Hippocampal formation (tissue), 2 donors: ENCODE measurements at places on chromosomes 2 and 18.

GRCh38 chr2:120720231-120720630 lies 15.4 kb upstream of the GLI2 start:
- DNase-seq, result no peak

GRCh38 chr2:132547090-132547687 lies 122.8 kb downstream of the LYPD1 start:
- DNase-seq, result peak; percentile 64

DNA sequence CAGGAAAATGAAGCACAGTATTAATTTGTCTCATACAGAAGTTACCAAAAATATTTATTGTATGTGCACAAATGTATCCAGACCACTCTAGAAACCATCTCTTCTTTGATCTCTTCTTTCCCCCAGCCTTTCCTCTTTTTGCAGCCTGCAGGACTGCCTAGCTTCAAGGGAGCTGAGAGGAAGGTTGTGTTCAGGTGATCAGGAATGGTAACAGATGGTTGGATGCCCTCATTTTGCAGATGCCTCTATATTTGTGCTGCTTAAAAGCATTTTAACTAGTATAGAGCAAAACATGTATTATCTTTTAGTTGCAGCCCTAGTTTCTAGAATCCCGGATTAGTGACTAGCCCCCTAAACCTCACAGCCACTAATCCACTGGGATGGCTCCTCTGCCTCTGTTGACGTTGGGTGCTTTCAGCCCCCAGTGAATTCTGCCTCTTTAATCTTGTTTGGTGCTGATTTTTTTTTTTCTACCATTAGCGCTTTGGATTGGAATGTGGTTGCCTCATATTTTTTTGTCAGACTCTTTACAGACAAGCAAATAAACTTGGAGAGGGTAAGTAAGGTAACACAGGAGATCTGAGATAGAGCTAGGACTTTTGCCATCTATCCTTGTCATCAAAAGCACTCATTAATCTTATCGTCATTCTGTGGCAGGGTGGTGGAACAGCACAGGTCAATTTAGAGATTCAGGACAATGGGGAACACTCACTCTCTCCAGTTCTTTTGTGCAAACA lies 103.8 kb upstream of the NDUFV2 start:
- DNase-seq, result no peak

DNA sequence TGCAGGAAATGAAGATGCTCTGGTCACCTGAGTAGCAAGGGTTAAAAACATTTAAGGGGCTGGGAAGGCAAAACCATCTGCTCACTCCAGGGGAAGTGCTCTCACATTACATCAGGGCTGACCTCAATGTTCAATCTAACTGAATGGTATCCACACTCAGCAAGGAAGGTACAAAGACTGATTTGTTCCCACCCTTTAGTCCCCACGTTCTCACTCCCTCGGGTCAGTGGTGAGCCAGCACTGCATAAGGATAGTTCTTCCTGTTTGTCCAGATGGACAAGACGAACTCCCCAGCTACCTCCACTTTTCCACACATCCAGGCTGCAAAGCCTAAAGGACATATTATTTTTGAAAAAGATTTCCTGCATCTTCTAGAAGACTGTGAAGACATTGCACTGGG lies 126.6 kb upstream of the SLC14A2 start:
- DNase-seq, result no peak

DNA sequence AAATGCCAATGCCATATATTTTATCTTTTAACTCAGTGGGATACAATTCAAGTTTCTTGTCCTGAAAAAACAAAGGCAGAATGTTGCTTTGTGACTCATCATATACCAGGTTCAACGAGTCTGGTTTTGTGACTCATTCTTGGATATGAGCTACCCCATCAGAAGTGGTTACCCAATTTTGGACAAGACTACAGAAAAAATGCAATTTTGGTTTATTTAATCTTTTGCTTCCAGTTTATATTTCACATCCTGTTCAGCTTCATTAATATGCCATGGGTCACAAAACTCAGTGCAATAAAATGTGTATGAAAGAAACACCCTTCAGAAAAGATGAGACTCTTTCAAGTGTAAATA lies 25.0 kb downstream of the FN1 start:
- DNase-seq, result no peak

DNA sequence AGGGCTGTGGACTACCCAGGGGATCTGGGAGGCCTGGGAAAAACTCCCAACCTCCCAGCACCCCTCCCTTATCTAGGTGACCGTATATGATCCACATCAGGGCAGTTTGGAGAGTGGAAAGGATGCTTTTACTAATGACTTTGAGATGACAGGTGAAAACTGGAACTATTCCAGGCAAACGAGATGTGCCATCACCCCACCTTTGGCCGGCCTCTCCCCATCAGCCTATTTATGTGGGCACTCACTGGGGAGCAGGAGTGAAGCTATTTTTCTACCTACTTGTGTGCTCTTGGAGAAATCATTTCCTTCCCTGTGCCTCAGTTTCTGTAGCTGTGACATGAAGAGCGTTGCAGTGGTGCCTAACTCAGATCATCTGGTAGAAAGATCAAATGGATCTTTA lies 107.2 kb downstream of the SMAD7 start:
- DNase-seq, result no peak

GRCh38 chr2:181889776-181890175 lies 1.8 kb upstream of the ITPRID2 start:
- no peak for DNase-seq

DNA sequence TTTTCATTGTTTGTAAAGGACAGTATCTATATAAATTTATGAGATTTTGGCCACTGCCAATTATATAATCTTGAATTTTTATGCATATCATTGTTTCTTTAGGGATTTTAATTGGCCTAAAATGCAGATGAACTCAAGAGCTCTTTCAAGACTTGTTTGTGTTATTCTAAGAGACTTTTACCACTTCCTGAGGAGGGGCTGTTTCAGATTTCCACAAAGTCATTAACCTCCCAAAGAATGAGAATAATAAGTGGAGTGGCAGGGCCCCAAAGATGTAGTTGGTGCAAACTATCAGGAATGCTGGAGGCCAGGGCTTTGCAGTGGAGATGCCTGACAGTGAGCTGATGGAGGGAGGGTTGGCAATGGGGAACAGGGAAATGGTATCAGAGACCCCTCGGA lies 15.5 kb upstream of the ACVR1 start:
- no peak for DNase-seq

- DNase-seq, result no peak
Observed at GRCh38 chr18:8397034-8397433, 212.2 kb upstream of the RAB12 start.

GRCh38 chr2:126911111-126911796 lies 12.6 kb downstream of the TEX51 start:
- DNase-seq, result no peak

GRCh38 chr2:164826293-164827243 lies 15.1 kb downstream of the COBLL1 start:
- no peak for DNase-seq

- no peak for DNase-seq
Observed at GRCh38 chr2:54638774-54639187, 84.7 kb upstream of the EML6 start.

- DNase-seq, result no peak
Observed at GRCh38 chr2:64067326-64067725, 48.1 kb upstream of the VPS54 start.

- DNase-seq, result no peak
Observed at GRCh38 chr2:26302846-26303245, 43.1 kb upstream of the SELENOI start.

GRCh38 chr2:237471438-237472186 lies 15.4 kb upstream of the MLPH start:
- no peak for DNase-seq

- DNase-seq, result no peak
Observed at GRCh38 chr2:225998116-225998515, 598.6 kb downstream of the NYAP2 start.

GRCh38 chr2:188773075-188773474 lies 201.1 kb upstream of the COL3A1 start:
- no peak for DNase-seq

GRCh38 chr2:53435610-53436009 lies 332.0 kb upstream of the CHAC2 start:
- DNase-seq, result no peak

DNA sequence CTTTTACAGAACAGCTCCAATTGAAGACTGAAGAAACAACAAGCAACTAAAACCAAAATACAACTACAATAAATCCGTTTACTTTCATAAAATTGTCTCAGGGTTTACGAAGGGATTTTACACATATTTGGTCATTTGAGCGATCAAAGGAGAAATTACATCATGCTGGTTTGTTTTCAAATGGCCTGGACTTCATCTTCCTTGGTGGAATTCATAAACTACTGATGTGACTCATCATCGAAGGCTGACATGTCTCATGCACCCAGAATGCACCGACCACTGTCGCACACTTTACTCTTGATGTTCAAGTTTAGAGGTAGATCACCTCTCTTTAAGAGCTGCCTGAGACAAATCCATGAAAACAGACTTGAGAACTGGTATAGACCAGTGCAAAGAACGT lies 25.6 kb upstream of the PMAIP1 start:
- DNase-seq, result no peak

DNA sequence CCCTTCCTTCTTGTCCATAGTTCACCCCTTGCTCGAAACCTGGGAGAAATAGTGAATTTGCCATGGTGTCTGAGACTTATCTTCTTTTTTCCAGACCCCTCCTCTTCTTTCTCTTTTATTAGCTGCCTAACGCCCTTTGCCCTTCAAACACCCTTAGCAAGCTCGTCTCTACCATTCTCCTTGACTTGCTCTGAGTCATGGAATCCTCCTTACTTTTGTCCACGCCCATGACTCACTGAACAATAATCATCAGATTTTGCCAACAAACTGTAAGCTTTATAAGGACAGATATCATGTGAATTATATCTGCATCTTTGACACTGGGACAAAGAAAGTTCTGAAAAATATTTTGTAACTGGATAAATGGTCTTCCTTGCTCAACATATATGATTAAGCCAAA lies 67.1 kb upstream of the CNTNAP5 start:
- no peak for DNase-seq

DNA sequence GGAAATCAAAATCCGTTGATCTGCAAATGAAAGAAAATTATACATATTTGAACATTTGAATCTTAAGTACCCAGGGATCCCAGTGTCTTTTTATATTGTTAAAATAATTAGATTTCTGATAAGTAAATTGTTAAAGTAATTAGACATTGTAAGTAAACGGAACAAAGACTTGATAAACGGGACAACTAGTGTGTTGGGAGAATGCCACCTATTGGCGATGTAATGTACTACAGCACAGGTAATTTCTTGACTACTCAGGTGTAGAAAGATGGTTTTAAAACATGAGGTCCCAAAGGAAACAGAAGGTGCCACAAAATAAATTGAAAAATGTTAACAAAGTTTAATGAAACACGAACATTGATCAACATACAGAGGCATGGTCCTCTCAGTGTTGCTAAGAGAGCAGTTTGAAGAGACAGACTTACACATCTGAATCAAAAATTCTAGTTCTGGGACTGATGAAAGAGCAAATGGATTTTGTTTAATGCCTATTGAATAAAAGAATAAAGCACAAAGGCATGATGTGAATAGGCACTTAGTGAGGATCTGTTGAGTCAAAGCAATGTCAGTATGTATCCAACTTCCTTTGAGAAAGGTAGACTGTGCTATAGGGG lies 103.4 kb upstream of the RASGRP3 start:
- DNase-seq, result no peak

DNA sequence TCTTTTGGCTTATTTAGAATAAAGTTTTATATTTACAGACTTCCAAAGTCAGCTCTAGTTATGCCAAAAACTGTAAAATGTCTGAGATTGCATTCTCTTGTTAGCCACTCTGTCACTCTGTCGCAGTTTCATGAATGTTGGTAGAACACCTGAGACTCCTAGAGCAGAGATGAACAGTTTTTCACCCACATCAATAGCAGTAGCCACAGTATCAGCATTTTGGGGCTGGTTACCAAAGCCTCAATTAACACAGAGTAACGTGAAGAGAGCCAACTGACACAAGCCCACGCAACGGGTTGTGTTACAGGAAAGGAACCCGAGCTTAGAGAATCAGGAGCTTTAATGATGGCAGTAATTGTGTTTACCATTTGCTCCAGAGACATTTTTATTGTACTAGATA lies 443.0 kb upstream of the SLC39A10 start:
- DNase-seq, result no peak

- no peak for DNase-seq
Observed at GRCh38 chr2:1599301-1600085, 144.8 kb downstream of the PXDN start.

GRCh38 chr18:40708726-40709125 lies 1246.3 kb upstream of the PIK3C3 start:
- DNase-seq, result no peak

DNA sequence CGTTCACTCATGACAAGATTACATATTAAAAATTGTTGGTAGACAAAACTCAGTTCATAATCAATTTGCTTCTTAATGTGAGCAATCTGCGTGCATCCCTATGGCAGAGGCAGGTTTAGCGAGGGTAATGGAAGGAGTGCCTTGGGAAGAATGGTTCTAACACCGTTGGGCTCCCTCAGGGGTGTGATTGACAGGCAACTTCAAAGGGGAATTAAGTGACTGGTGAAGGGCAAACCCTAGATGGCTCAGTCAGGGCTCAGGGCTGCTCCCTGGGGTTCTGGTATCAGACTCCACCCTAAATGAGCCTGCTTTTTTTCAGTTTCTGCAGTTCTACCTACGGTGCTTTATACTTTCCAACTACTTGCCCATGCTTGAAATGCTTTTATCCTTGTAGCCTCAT lies 419.5 kb upstream of the CELF4 start:
- DNase-seq, result no peak

GRCh38 chr2:140596447-140596846 lies 1534.4 kb downstream of the LRP1B start:
- DNase-seq, result no peak

GRCh38 chr2:3527886-3528785 lies 8.8 kb upstream of the ADI1 start:
- no peak for DNase-seq

DNA sequence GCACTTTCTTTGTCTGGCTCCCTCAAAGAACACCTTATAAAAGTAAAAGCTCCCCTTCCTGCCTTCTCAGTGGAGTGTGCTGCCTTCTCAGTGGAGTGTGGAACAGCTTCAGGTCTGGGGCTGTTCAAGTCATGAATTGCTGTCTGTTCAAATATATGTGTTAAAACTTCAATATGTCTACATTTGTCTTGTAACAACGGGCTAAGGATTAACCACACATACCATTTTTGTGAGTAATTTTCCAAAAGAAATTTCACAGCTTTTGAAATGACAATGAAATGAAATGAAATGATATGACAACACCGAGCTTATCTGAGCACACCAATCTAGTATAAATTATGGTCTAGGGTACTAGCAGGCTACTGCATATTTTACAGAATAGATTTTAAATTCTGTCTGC lies 42.9 kb downstream of the CABYR start:
- no peak for DNase-seq

GRCh38 chr18:8478166-8478967 lies 130.9 kb upstream of the RAB12 start:
- DNase-seq, result peak; percentile 14

GRCh38 chr2:8300216-8300615 lies 381.6 kb upstream of the ID2 start:
- no peak for DNase-seq

GRCh38 chr2:11697103-11697871 lies 27.3 kb upstream of the NTSR2 start:
- DNase-seq, result peak; percentile 25

- DNase-seq, result no peak
Observed at GRCh38 chr18:22528291-22528690, 110.6 kb upstream of the CTAGE1 start.
